ENCODE measurements at places on chromosomes 5 and 9. TPM values are rescaled to one million over a fixed set of nuclear protein-coding genes. Genes with fewer than 3 reads are reported as not detected.

DNA sequence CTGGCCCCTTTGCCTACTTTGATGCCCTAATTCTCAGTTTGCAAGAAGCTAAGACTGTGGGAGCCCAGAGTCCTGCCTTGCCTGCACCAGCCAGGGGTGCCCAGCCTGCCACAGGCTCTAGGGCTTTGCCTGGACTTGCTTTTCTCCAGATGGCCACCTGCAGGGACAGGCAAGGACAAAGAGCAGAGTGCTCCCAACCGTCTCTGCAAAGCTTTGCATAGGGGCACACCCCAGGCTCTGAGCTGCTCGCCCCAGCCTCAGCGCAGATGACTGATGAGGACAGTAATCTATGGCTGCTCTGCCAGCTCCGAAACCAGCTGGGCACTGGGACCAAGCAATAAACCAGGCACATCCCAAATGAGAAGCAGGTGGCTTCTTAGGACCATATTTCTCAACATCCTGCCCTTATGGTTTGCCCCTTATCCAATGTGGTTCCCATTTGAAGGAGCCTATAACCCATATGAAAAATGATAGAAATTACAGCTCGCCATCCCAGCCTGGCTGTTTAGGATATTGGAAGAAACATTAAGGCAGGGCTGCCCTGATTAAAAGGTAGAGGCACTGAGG, 25.4 kb upstream of the TCF7 start:
- no peak for DNase-seq

The SPINK4 gene
- total RNA-seq = not detected

The CD74 gene
- total RNA-seq = 28.2 TPM

DNA sequence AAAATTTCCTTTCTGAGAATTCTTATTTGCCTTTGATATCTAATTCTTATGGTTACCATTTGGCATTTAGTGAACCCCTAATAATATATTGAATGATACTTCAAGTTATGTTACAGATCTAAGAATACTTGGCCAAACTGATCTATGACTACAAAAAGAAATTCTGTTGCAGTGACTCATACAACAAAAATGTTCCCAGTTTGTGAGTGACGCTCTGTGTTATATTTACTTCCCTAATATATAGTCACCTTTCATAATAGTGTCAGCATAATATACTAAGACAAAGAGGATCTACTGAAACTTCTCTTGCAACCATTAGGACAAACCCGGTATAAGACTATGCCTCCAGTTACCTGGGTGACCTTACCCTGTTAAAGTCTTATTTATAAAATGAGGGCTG, 216.9 kb upstream of the TLX3 start:
- DNase-seq = no peak

DNA sequence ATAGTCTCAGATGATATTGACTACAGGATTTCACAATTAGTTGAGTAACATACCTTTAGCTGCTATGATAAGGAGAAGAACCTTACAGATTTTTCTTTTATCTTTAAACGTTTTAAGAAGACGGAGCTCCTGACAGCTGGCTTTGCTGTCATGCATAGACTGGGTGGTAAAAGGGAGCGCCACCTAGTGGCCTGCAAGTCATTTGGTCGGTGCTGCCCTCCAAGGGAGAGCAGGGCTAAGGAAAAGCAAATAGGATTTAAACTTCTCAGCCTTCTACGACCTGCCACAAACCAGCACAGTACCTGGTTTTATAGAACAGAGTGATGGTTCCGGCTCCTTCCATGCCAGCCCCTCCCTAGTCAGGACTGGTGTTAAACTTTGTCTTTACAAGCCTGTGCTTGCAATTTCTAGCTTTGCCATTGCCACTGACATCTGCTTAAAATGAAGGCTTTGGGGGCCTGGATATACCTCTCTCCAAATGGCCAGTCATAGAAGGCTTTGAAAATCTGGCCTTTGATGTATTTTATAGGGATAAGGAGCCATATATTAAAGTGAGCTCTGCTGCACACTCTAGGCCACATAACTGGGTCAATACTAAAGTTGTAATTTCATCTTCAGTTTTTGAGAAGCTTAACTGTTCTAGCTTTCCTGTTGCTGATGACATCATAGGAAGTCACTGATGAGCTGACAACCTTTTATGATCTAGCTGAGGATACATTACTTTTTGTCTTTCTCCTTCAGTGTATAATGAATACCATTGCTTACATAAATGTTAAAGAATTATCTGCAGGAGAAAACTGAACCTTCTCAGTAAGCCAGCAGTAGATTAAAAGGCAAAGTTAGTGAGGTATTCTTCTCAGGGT, 31.1 kb upstream of the ADAMTSL1 start:
- peak; percentile 78 for DNase-seq

DNA sequence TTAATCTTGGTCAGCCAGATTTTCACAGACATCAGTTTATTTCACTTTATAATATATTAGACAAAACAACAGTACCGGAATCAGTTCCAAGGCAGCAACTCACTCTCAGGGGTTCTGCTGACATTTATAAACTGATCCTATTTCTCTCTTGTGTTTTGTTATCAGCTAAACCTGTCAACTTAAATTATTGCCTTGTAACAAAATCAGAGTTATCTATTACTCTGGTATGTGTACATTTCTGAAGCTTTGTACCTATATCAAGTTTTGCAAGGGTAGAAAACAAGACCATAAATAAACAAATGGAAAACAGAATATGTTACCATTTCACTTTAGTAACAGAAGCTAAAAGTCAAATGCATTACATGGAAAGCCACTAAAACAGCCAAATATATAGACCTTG, 122.1 kb downstream of the SIL1 start:
- no peak for DNase-seq

The IFNA6 gene
- not detected for total RNA-seq

- DNase-seq = no peak
Measured at GRCh38 chr5:94847019-94847418, 228.6 kb downstream of the SLF1 start.

The TRIP13 gene
- 33.7 TPM for total RNA-seq

The GFRA3 gene
- 1.3 TPM for total RNA-seq
